COR-L47 (cell line): ENCODE measurements at places on chromosomes 2 and 18.

DNA sequence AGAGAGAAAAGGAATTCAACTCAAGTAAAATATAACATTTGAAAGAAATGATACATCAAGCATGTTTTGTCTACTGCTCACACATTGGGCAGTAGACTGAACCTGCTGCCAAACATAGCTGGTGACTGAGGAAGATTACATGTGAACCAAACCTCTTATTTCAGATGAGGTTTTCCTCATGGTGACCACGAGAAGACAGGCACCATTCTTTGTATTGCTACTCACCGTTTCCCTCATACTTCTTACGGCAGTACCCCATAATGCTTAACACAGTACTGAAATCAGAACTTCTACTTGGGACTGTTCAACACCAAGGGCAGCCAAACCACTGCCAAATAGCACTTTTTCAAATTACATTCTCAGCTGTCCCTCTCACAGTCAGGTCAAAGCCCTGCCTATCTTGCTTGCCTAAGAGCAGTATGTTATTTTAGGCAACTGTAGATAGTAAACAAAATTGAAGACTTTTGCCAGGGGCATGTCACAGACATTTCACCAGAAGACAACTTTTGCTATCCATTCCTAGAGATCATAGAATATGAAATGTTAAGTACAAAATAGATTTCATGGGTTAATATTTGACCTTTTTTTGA, 167.1 kb upstream of the DOK6 start:
- no peak for DNase-seq

DNA sequence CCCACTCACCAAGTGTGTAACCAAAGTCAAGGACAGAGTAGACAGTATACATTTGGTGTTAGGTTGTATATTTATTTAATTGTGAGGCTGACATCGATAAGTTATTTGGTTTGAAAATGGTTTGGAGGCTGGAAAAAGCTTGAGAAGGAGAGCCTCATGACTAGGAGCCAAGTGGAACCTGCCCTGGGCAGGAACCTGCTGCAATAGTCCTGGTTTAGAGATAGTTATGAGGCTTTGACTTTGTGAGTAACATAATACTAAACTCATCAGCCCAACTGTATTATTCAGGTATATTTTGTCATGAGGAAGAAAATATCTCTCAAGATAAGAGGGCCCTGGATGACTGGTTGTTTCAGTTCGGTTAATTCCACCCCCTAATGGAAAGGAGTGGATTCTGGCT, 234.3 kb upstream of the CYRIA start:
- DNase-seq = no peak

- no peak for DNase-seq
These were observed 124.9 kb upstream of the PXDN start for GRCh38 chr2:1869248-1869647.

DNA sequence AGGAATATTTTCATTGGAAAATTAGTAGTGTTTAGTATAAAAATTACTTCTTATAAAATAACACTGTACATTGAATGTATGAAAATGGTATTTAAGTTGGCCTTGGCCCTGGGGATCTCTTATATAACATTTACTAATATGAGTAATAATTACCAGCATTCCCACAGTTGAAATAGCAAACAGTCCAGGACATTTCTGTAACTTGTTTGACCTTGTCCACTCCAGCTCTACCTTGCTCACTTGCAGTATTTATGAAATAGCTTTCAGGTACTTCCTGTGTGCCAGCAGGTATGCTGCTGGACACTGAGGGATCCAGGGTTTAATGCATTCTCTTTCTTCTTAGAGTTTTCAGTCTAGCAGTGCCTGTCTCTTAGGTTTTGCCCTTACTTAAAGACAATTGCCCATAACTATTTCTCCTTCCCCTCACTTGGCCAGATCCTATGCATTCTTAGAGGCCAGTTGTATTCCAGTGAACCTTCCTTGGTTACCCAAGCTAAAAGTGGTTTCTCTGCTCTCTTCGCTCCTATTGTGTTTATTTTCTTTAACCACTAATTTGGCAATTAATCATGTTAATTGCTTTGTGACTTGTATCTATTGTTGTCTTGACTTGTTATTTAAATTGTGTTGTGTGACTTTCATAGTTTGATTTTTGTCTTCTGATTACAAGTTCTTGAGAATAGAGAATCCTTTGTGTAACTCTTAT, 25.9 kb downstream of the BABAM2 start:
- DNase-seq = no peak

GRCh38 chr2:66579186-66580126, 144.5 kb downstream of the MEIS1 start:
- DNase-seq = no peak

DNA sequence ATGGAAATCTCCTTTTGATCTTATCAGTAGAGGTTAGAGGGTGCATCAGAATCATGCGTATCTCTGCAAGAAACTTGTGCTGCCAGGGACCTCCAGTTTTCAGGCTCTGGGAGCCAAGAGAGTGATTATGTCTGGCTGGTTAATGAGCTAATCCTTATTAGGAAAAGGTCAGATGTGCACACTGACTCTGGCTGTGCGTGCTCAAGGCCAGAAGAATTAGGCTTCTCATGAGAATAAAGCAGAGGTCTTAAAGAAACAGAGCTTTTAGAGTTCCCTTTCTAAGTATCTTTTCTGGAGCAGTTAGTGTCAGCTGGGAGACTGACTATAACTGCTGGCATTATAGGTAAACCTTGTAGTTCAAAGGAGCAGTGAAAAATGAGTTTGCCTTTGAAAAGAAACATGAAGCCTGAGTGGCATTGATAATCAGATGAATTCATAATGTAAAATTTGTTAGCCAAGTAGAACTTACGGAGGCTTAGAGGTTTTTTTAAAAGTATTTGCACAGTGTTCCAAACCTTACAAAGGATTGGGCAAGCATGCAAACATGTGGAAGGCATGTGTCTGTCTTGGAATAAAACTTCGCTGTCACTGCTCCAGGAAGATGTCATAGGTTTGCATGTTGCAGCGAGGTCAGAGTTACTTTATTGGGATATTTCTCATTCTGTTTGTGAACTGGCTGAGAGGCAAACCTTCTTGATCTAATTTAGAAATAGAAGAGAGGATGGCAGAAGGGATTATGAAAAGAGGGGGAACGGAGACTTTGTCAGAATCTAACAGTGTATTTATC, 151.7 kb downstream of the ARHGAP28 start:
- DNase-seq = no peak

DNA sequence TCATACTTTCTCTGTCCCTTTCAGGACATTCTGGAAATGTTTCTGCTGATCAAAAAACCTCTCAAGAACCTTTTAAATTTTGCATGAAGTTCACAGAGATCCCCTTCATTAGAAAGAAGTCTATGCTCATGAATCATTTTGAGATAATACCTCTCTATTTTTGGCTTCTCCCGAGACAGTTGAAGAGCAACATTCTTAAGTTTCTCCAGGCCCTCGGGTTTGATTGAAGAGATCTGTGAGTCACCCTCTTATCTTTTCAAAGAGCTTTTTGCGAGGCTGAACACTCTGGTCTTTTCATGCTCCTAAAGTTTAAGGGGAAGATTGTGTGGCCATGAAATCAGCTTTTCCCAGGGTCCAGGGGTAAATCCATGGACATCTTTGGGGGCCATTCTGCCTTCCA, 354.2 kb downstream of the FBXO15 start:
- DNase-seq = no peak

GRCh38 chr2:129345540-129345939, 633.9 kb upstream of the RAB6C start:
- DNase-seq = no peak

- no peak for DNase-seq
These were observed 146.6 kb downstream of the GBX2 start for GRCh38 chr2:236021499-236022057.
